Cardiac muscle cell (in vitro differentiated cells and primary cell): ENCODE measurements at places on chromosomes 6 and 20. TPM values are rescaled to one million over a fixed set of nuclear protein-coding genes. Genes with fewer than 3 reads are reported as not detected.

The SYNDIG1 gene
- 0.39 and 2.4 TPM in 2 replicates for polyA plus RNA-seq

The PTPRT gene
- 1.4 TPM in 1 of 2 replicates, not detected in the other for polyA plus RNA-seq

The OXT gene
- polyA plus RNA-seq, result not detected in 2 replicates

The MRAP2 gene
- 17.4 and 20.6 TPM in 2 replicates for polyA plus RNA-seq

DNA sequence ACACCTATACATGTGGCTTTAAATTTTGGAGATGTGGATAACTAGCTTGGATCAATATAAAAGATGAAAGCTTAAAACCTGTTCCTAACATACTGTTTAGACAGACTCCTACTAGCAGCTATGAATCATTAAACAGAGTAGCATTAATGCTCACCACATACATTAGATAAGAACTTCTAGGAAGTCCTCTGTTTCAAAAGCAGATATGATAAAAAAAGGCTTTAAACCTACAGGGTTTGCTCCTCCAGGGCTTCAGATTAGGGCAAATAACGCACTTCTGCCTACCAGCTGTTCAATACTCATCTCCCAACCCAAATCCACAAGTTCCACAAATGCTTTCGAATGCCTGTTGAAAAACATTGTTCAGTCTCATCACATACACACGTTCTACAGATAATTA is 1.5 kb downstream of the REPS1 start:
- DNase-seq, result no peak

DNA sequence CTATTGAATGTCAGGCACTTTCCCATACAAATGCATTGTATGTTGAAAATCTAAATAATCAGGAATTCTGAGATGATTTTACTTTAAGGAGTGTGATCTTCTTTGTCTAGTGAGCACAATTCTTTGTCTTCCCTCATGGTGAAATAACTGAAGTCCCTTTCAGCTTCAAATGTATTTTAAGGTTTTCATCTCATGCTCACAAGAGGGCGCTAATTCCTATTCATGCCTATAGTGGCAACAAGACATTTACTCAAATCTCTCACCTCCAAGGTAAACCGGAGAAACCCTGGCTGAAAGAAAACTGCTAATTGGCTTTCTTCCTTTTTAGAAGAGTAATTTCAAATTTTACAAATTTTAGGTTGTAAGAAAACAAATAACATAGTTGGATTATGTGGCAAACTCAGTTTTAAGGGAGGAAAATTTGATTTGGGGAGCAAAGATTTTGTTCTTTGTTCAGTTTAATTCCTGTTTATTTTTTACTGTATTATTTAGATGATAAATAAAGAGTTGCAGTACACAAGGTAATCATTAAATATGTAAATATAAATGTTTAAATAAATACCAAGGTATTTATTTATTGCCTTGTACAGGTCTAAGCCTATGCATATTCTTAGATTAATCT is 69.1 kb downstream of the SLC35F1 start:
- DNase-seq, result peak; percentile 81

GRCh38 chr6:84768442-84769174 is 4.2 kb upstream of the TBX18 start:
- DNase-seq, result no peak

GRCh38 chr20:64164123-64164836 is at the start of gene MYT1:
TSS of gene MYT1 (plus strand) at chr20:64164452. CDS start at chr20:64198862, 34,410 bp downstream.
- DNase-seq, result no peak

- DNase-seq, result peak; percentile 32
These were observed 1.1 kb downstream of the RNASET2 start for GRCh38 chr6:166955121-166955864.

DNA sequence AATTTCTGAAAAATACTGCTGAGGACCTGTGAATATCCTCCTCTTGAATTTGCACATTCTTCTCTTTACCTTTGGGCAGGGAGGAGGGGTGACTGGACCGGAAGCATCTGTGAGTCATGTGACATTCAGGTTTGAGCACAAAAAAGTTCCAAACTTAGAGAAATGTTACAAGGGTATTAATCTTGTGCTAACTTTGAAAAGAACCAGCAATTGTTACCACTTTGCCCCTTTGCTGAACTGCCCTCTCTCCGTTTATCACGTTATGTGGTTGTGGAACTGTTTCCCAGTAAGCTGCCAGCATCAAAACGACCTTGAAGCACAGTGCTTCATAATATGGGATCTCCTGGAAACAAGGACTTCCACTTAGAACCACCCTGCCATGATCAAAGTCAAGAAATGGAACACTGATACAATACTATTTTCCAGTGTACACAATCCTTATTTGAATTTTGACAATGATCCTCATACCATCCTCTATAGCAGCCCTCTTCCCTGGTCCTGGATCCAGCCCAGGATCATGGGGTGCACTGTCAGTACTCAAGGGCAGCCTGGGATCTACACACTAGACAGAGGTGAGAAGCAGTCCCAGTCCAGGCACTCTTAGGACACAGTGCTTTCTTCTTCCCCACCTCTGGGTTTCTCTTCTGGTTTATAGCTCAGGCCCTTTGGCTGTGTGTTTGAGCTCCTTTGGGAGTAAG is 2.3 kb upstream of the TUBB1 start:
- peak; percentile 11 for DNase-seq
